ENCODE measurements at places on chromosomes 6 and 20. TPM values are rescaled to one million over a fixed set of nuclear protein-coding genes. Genes with fewer than 3 reads are reported as not detected.

DNA sequence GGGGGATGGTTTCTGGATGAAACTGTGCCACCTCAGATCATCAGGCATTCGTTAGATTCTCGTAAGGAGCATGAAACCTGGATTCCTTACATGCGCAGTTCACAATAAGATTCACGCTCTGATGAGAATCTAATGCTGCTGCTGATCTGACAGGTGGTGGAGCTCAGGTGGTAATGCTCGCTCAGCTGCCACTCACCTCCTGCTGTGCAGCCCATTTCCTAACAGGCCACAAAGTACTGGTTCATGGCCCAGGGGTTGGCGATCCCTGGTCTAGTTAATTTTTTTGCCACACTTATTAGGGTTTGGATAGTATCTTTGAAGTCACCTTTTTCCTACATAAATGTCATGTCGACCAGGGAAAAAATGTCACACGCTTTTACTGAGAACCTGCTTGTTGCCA, 96.8 kb upstream of the MLIP start:
- DNase-seq = no peak

DNA sequence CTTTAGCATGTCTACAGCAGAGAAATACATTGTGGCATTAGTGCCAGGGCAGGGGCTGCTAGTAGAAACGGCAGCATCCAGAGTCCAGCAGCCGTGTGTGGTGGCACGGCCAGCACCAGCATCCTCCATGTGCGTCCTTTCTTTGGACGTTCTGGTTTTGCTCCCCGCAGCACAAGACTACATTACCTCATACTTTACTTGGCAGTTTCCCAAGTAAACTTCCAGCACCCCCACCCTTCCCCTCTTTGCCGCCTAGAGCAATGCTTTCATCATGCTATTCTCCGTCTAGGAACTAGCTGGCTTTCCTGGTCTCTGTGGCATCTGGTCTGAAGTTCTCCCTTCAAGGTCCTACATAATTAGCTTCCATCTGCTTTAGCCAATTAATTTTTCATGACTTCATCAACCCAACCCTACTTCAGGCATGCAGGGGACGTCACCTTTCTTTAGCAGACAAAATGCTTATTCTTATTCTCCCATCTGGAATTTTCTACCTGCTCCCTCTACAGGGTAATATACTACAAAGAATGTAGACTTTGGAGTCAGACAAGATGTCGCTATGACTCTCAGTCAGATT, 67.6 kb downstream of the BLOC1S5 start:
- no peak for DNase-seq

GRCh38 chr6:150783813-150784212, 81.7 kb upstream of the MTHFD1L start:
- DNase-seq = no peak

DNA sequence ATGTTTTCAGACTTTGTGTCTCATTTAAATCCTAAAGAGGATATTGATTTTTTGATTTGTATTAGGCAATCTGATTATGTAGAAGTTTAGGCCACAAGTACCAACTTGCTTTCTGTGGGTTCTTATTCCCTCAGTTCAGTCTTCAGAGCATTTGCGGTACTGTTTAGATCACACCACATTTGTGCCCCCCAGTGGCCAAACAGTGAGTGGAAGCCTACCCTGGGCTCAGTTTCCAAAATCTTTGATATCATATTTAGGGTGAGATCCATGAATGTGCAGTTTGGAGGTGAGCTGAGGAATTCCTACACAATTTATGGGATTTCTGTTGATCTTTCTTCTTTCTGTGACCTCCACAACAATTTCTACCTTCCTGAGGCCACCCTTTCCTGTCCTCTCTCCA, 92.3 kb upstream of the FUT9 start:
- DNase-seq = no peak

- no peak for DNase-seq
These were observed 95.2 kb downstream of the CDK19 start for GRCh38 chr6:110720066-110720465.

DNA sequence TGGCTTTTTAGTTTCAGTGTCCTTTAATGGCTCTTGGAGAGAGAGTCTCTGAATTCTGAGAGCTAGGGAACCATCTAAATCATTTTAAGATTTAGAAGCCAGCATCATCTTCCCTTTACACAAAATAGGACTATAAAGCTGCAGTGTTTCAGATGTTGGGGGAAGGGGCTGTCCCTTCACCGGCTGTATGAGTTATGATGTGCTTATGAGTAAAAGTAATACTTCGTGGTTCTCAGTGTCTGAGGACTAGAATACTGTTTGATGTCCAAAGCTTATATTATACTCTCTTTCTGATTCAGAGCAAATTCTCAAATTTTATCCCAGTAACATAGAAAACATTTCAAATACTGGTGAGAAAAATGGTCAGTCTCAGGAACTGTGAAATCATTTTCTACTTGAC, 63.5 kb upstream of the FAM8A1 start:
- no peak for DNase-seq

- no peak for DNase-seq
These were observed 3.1 kb downstream of the PXDC1 start for GRCh38 chr6:3748208-3749066.

DNA sequence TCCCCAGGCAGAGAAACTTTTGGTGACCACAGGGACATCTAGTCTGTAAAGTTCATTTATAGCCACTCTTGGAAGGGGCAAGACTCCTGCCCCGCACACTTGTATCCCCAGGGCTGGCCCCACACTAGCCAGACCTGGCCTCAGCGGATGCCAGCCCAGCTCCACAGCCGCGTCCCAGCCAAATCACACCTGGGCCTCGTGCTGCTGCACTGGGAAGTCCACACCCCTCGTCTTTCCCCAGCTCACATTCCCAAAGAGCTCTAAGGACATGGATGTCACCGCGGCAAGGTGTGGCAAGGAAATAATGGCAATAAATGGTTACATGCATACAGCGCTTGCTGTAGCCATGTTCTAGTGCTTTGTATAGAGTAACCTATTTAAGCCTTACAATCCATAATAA, 8.6 kb downstream of the IP6K3 start:
- no peak for DNase-seq

DNA sequence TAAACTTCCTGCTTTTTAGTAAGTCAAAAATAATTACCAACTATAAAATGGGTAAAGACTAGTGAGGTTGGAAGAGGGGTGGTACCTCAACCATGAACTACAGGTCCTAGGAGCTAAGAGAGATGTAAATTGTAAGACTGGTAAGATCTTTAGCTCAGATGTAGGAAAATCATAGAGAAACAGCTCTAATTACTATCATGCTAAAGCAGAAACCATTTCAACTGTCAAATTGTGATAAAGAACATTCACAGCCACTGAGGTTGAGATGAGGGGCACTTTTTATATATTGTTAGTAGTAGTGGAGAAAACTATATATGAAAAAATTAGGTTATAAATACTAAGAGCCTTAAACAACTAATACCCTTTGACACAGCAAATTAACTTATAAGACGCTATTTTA, 20.0 kb downstream of the CDK19 start:
- no peak for DNase-seq

GRCh38 chr6:85866758-85867401, 224.2 kb upstream of the SYNCRIP start:
- DNase-seq = no peak

DNA sequence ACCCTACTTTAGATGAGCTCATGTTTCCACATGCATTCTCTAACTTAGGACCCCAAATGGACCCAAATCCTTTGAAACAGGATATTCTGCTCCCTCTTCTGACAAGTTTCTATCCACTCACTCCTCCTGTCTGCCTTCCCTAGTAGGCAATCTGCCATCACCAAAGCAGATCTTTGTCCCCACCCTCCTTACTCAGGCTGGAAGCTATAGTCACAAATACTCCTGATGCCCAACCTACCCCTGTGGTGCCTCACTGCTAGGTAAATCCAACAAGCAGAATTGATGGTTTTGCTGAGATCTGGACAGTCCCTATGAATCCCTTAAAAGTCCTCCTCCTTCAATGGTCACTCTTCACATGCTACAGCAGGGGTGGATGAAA, 21.7 kb downstream of the ELOVL5 start:
- no peak for DNase-seq

DNA sequence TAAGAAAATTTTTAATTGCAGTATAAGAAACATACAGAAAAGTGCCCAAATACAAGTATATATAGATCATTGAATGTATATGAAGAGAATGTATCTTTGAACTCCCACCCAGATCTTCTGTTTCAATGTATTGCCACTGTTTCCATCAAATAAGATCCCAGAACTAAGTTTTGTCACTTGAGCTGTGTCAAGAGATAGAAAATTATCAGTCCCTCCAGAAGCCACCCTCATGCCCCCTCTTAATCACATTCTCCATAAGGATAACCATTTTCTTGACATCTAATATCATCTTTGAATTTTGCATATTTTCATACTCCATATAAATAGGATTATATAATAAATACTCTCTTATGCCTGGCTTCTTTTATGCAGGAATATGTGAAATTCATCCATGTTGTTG, 20.3 kb downstream of the GPX5 start:
- no peak for DNase-seq

GRCh38 chr6:105836889-105837288, 249.2 kb upstream of the PRDM1 start:
- DNase-seq = no peak

DNA sequence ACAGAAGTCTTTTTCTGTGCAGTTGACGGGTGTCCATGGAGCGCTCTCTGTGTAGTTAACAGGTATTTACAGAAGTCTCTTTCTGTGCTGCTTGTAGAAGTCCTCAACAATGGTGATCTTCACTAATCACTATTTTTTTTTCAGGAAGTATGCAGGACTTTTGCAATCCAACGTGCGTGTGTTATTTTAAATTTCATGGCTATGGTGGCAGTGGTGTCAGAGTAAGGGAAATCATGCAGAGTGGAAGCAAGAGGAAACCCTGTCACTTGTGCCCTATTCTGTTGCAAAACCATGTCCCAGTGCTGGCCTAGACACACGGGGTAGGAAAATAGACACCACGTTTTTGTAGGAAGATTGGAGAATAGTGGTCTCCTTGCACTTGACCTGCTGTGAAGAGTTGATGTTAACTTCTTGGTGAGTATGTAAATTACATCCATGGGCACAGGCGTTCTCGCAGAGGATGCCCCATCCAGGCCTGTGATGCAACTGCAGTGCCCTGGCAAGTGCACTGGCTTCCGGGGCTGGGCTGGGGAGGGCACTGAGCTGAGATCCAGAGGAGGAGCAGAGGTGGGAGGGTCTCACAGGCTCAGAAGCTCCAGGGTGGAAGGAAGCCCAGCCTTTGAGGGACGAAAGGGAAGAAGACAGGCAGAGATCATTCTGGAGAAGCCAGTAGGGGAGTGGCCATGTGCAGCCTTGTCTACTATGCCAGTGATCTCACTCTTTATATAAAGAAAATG, 146.5 kb downstream of the SYCP2 start:
- no peak for DNase-seq

DNA sequence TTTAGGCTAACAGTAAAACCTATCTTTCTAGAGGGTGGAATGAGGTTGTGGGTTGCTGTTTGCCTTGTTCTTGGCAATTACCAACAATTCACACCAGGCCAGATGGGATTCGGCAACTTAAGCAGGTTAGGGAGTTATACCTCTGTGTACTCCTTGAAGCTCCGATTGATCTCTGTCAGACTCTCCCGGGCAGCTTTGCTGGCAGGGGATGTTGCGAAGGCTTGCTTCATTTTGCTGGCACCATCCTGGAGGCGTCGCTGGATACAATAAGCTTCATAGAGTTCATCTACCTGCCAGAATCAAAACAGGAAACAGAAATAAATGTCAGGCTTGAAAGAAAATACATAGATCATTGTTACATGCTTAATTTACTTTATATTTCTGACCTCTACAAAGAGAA, 66.4 kb upstream of the ARMH2 start:
- peak; percentile 54 for DNase-seq

- DNase-seq = no peak
These were observed 56.1 kb upstream of the PNRC1 start for GRCh38 chr6:89024456-89024855.

DNA sequence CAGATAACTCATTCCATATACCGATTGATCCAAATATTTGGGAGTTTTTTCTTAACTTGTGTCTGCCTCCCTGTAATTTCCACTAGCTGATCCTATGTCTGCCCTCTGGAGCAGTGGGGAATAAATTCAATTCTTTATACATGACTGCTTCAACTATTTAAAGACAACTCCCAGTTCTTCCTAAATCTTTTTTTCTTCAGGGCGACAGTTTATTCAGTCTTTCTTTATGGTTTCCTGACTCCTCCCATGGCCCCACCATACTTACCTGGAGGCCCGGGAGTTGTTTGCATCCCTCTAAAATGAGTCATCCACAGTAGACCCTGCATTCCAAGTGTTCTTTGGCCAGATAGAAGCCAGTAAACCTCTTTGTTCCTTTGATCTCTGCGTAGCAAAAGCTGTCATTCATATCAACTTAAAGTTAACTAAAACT, 73.6 kb downstream of the LCA5 start:
- DNase-seq = no peak

DNA sequence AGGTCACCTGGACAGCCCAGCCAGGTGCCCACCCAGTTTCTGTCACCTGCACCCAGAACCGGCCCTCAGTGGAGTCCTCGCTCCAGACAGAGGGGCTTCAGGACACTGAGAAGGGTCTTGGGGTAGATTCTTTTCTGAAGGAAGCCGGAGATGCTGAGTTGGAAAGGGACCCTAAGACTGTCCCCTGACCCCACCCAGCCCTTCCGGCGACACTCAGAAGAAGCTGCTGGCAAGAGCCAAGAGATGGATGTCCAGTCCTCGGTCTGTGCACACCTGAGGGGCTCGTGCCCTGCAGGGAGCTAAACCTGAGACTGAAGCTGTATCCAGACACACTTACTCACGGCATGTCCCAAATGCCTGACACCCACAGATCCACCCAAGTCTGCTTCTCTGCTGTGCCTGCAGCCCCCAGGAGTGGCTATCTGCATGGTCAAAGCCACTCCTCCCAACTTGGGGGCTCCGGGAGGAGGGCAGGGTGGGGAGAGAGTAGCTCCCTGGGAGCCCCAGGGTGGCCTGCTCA, 20.2 kb downstream of the NTSR1 start:
- no peak for DNase-seq

DNA sequence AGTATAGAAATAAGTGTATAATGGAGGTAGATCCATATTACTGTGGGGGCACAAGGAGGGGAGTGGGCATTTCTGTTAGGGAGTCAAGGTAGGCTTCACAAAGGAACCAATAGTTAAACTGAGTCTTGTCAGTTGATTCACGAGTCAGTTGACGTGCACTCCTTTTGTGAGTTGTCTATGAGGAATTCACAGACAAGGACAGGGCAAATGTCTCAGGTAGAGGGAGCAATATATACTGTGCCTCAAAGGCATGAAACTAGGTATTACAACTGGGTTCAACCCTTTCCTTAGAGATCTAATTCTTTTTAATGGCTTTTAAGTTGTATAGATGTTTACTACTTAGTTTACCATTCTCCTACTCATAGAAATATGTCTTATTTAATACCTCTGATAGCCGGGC, 11.0 kb downstream of the TMEM14C start:
- no peak for DNase-seq

- DNase-seq = peak; percentile 24
These were observed 1.5 kb downstream of the TP53INP2 start for GRCh38 chr20:34705397-34706301.

GRCh38 chr6:45724511-45724910, 291.1 kb downstream of the CLIC5 start:
- DNase-seq = no peak

COL12A1 gene
- total RNA-seq = 281 TPM

SMOC2 gene
- total RNA-seq = 14.4 TPM

SRMS gene
- total RNA-seq = not detected

SLC17A5 gene
- 35.1 TPM for total RNA-seq

PNLDC1 gene
- not detected for total RNA-seq

OPN5 gene
- total RNA-seq = not detected

LY6G5C gene
- total RNA-seq = 0.33 TPM

KCNQ2 gene
- not detected for total RNA-seq

MEI4 gene
- not detected for total RNA-seq

BPIFA1 gene
- not detected for total RNA-seq

MMP24 gene
- total RNA-seq = 0.80 TPM

GPR6 gene
- total RNA-seq = not detected

MACROD2 gene
- 26.8 TPM for total RNA-seq

SNAI1 gene
- total RNA-seq = 0.80 TPM

MRAP2 gene
- 9.4 TPM for total RNA-seq

Data from breast epithelium (tissue), 4 donors.